ENCODE measurements at places on chromosomes 16 and 17.
A peak's percentile ranks its signal among the peaks of the same experiment; 100 is the strongest.

GRCh38 chr17:51251010-51251409, 8.8 kb downstream of the MBTD1 start:
- peaks cover 27% of the 10 kb centered on the region for H3K4me1 ChIP-seq
- no peaks in the 10 kb centered on the region for H3K27me3 ChIP-seq
- peaks cover 27% of the 10 kb centered on the region for H3K36me3 ChIP-seq
- peak overlapping the region; percentile 2 for H3K27ac ChIP-seq

- no peaks in the 10 kb centered on the region for H3K36me3 ChIP-seq
- H3K4me1 ChIP-seq = no peaks in the 10 kb centered on the region
- H3K4me3 ChIP-seq = no peak overlapping the region
- H3K27ac ChIP-seq = no peak overlapping the region
- H3K27me3 ChIP-seq = no peaks in the 10 kb centered on the region
These were observed 52.1 kb downstream of the CDH11 start for GRCh38 chr16:65069766-65070165.

DNA sequence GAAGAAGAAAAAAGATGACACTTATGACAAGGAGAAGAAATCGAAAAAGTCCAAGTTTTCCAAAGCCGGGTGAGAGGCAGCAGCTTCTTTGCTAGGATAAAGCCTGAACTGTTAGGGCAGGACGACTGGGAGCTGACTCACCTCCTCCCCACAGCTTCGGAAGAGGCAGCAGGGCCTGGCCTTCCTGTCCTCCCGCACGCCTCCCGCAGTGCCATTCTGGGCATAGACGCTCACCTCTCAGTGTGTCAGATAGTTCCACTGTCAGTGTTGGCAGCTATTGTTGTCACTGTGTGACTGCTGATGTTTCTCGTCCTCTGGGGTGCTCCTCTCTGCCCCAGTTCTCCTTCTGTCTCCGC, 12.6 kb downstream of the UBN1 start:
- no peak for DNase-seq
- no peaks in the 10 kb centered on the region for H3K27me3 ChIP-seq
- H3K27ac ChIP-seq = no peak overlapping the region
- peaks cover 42% of the 10 kb centered on the region for H3K36me3 ChIP-seq

DNA sequence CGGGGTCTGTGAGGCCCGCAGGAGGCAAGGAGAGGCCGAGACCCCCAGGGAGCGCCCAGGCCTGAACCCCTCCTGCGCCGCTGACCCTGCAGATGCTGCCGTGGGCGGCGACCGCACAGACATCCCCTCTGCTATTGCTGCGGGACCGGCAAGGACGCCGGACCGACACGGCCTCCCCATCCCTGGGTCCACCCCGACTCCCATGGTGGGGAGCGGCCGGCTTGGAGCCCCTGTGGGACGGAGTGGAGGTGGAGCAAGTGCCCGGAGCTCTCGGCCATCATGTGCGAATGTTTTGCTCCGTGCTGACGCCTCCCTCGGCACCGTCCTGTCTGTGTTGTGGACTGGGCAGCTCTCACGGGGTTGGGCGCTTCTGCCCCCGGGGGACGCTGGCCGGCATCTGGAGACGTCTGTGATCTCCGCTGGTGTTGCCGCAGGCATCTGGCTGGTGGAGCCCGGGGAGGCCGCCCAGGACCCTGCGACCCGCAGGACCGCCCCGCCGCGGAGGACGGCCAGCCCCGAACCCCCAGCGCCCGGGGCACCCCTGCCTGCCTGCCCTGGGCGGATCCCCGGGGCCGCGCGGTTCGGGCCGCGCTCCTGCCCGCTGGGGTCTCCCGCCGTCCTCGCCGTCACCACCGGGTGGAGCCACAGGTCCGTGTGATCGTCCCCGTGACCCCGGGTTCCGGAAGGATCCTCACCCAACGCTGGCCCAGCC, 12.8 kb upstream of the GNG13 start:
- H3K4me3 ChIP-seq = no peak overlapping the region
- DNase-seq = peak; percentile 72
- no peaks in the 10 kb centered on the region for H3K36me3 ChIP-seq

Data from activated CD8-positive, alpha-beta T cell treated with anti-CD3 and anti-CD28 coated beads for 36 hours (primary cell).